NCI-H69 (cell line): ENCODE measurements at places on chromosomes 5 and 9.

- no peak for DNase-seq
These were observed 164.8 kb downstream of the ZSWIM6 start for GRCh38 chr5:61496860-61497259.

DNA sequence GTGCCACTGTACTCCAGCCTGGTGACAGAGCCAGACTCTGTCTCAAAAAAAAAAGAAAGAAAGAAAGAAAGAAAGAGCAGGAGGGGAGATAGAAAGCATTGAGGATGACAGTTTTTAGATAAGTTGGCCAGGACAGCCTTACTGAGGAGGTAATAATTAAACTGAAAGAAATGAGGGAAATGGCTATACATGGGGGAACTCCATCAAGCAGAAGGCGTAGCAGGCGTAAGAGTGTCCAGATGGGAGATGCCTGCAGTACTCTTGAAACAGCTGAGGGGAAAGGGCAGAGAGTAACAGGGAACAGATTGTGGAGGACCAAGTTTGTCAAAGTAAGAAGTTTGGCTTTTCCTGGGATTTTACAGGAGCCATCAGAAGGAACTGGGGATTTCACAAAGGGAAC lies 57.5 kb downstream of the HMGCS1 start:
- DNase-seq: no peak

DNA sequence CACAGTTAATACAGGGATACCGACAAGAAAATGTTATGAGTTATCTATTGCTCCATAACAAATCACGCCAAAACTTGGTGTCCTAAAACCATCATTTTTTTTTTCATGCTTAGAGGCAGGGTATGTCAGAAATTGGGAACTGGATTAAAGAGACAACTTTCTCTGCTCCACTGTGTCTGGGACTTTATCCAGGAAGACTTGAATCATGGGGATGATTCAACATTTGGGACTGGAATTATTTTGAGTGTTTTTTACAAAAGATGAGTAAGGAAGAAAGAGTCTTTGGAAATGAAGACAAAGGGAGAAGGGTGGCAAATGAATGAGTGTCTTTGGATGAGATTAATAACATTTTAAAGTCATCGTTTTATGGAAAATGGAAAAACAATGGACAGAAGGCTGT lies 1883.7 kb upstream of the C9orf72 start:
- DNase-seq: no peak

- peak; percentile 92 for DNase-seq
These were observed 814.5 kb downstream of the MTRR start for GRCh38 chr5:8683496-8683895.

DNA sequence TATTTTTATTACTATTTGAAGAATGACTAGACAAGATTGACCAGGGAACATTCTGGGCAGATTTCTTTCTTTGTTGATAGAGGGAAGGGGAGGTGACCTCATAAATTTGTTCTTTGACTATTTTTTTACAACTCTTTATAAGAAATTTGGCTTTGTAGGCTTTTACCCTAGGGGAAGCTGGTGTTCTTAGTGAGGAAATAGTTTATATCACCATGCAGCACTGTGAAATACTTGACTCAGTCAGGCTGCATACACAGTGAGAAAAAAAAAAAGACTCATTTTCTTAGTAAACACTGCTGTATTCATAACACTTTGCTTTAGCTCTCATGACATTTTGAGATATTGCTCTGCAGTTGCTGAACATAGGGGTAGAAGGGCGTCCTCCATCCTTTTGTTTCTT lies 336.6 kb upstream of the PIK3R1 start:
- DNase-seq: no peak

DNA sequence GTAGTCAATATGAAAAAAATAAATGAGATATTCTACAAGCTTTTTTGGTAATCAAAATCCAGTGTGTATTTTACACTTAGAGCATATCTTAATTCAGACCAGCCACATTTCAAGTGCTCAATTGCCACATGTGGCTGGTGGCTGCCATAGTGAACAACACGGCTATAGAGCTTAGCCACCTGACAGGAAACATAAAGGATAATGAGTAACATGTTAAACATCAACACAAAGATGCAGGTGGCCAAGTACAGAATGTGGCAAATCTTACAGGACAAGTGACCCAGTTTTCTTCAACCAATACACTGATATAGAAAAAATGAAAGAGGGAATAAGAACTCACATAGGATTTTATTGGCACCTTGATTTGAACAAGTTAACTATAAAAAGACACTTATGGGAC lies 61.4 kb downstream of the KIF24 start:
- peak; percentile 30 for DNase-seq

GRCh38 chr5:56481428-56482357 lies 248.6 kb upstream of the ANKRD55 start:
- peak; percentile 64 for DNase-seq

- peak; percentile 24 for DNase-seq
These were observed 47.1 kb upstream of the NEK6 start for GRCh38 chr9:124210697-124211096.

DNA sequence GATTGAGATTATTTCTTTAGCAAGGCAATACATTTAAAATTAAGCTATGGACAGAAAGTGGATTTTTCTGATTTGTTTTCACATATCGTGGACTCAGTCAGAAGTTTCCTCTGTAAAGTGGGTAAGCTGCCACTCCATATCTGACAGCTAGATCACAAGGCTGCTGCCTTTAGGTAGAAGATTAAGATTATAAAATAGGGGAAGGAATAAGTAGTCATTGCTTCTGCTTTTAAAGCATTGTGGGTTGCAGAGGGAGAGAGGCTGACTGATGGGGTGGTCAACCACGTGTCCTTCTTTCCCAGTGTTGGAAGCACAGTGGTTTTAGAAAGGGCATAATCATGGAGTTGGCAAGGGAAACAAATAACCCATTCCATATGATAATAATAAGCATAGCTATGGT lies 74.3 kb upstream of the MOCS2 start:
- DNase-seq: no peak
